Astrocyte of the spinal cord (primary cell): ENCODE measurements at places on chromosomes 1 and 21.
A peak's percentile ranks its signal among the peaks of the same experiment; 100 is the strongest.

DNA sequence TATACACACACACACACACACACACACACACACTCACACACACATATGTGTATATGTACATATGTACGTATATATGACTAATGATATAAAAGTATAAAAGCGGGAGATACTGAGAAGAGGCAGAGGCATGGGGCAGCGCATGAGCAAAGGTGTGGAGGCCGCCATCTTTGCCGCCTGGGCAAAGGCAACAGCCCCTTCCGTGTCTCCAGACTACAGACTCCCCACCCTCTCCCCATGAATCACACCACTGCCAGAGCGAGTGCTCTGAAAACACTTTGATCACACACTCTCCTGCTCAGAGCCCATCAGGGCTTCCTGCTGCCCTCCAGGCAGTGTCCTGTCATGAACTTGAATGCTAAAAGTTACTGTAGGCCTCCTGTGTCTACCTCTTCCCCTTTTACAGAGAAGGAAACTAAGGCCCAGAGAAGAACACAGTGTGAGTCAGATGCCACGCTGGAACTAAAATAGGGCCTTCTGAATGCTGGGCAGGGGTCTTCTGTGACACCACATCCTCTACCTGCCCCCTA, 54.7 kb upstream of the SSBP3 start:
- no peak for DNase-seq

- no peak for DNase-seq
Measured at GRCh38 chr1:217953922-217954321, 322.8 kb downstream of the SPATA17 start.

DNA sequence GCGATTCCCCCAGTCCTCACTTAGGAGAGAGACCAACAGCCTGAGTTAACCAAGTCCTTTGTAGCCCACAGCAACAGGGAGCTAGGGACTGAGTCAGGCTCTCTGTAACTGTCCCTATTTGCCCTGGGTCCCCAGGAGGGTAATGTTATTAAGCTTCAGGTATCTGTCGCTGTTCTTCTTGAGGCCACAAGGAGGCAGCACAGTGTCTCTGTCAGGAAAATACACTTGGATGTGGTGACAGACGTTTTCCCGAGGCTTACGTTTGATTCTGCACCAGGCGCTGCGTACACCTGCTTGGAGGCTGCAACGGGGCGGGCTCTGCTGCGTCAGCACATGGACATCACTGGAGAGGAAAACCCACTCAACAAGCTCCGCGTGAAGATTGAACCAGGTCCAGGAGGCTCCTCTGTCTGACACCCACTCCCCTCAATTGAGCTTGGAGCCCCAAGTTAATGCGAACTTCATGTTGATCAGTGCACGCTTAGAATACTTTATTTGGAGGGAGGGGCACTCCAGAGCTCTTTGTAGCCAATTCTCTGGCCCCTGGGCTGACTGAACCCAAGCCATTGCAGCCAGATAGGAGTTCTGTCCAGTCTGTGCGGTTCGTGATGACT, 10.7 kb upstream of the ELF3 start:
- peak; percentile 40 for DNase-seq

GRCh38 chr1:84972377-84972987, 24.4 kb downstream of the MCOLN2 start:
- DNase-seq = no peak

- no peak for DNase-seq
Measured at GRCh38 chr21:26958788-26959187, 8.1 kb downstream of the ADAMTS5 start.

GRCh38 chr1:183609313-183609712, 19.1 kb upstream of the NCF2 start:
- peak; percentile 53 for DNase-seq

GRCh38 chr1:192626366-192627179, 9.4 kb upstream of the RGS13 start:
- no peak for DNase-seq
